ENCODE measurements at places on chromosomes 2 and 18.

GRCh38 chr18:22980394-22980793 lies 47.3 kb downstream of the RBBP8 start:
- DNase-seq = no peak

DNA sequence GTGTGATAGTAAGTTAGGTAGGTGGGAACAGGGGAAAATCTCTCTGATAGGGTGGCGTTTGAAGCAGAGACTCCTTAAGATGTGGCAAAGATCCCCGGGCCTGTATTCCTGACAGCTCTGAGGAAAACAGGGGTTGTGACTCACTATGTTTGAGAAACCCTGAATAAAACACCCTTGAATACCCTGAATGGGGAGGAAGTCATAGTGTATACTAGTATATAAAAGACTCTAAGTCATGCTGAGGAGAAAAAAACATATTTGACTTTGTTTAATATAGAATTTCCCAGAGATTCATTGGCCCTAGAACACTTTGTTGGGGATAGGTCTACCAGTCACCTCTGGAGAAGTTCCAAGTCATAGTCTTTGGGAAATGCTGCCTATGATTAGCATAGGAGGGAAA lies 590.9 kb downstream of the IRS1 start:
- no peak for DNase-seq

DNA sequence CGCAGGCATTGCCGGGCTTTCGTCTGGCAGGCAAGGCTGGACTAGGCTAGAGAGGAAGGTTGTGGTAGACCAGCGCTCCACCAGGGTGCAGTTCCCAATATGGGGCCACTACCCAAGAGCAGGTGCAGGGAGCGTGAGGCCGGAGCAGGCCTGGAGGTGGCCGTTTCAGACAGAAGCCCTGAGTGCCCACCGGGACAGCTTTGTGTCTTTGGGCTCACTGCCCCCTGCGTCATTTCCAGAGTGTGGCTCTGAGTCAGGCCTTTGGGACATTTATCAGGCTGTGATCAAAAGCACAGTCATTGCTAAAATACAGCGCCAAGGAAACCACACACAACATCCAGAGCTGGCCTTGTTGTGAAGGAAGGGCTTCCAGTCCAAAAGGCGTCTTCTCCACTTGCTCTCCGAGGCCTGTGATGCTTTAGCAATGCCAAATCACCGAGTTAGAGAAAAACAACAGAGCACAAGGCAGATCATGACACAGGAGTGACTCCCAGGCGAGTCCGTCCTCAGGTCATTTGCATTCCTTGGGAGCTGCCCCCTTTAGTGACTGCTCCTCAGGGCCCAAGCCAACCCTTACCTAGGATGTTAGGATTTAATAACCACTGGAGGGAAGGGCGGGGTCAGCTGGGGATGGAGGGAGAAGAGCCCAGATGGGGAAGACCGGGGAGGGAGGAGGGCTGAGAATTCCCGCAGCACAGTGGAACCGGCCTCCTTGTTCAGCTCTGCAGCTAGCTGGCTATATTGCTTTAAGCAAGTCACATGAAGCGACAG lies 42.3 kb downstream of the RFX8 start:
- no peak for DNase-seq

GRCh38 chr2:134558208-134558830 lies 160.5 kb downstream of the TMEM163 start:
- DNase-seq = no peak

GRCh38 chr2:181814057-181814491 lies 77.5 kb upstream of the ITPRID2 start:
- no peak for DNase-seq

- no peak for DNase-seq
Measured at GRCh38 chr18:44724105-44724778, 43.6 kb downstream of the SETBP1 start.

GRCh38 chr18:36460324-36460850 lies 162.9 kb downstream of the FHOD3 start:
- DNase-seq = no peak

GRCh38 chr2:233912691-233913423 lies 4.3 kb upstream of the TRPM8 start:
- no peak for DNase-seq

- no peak for DNase-seq
Measured at GRCh38 chr2:64809216-64809615, 155.5 kb upstream of the SERTAD2 start.

DNA sequence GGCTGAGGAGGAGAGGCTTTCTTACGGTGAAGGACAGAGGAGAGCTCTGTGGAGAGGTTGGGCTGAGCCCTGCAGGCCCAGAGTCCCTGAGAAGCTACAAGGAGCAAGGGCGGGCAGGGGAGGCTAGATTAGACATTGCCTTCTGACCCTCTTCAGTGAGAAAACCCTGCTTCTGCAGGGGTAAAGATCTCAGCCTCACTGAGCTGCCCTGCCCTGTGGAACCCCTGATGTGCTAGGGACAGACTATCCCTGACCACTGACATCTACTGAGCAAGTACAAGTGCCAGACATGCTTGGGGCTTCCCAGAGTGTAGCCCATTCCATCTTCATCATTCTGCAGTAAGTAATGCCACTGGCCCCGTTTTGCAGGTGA lies 111.5 kb downstream of the CYP26B1 start:
- no peak for DNase-seq

- DNase-seq = no peak
Measured at GRCh38 chr2:185608799-185609198, 129.8 kb upstream of the FSIP2 start.

DNA sequence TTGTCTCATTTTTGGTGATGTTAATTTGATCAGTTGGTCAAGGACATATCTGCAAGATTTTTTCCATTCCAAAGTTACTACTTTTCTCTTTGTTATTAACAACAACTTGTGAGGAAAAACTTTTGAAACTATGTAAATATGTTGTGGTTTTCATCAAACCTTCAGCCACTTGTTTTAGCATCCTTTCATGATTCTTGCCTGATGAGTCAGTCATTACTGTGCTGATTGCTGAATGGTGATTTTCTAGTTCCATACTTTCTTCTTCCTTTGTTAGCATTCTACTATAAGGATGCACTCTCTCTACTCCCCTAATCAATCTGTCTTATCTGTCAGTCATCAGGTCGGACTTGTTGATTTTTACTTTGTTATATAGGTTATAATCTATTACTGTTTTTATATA lies 10.9 kb downstream of the TMEM87B start:
- DNase-seq = no peak

DNA sequence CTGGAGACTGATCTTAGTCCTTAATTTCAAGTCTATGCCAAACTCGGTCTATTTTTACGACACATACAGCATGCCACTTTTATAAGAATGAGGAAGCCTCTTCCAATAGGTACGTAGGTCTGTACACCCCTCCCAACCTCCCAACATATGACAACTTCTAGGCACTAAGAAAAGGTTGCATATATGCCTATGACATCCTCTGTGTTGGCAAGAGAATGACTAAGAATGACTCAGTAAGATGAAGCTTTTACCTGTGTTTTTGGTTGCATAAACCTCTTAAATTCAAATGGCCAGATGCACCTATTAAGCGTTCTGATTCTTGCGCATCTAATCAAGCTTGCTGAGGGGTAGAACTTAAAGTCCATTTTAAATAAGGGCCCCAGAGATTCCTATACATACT lies 586.4 kb upstream of the ZEB2 start:
- no peak for DNase-seq

GRCh38 chr18:42330296-42330695 lies 375.3 kb downstream of the PIK3C3 start:
- DNase-seq = no peak

DNA sequence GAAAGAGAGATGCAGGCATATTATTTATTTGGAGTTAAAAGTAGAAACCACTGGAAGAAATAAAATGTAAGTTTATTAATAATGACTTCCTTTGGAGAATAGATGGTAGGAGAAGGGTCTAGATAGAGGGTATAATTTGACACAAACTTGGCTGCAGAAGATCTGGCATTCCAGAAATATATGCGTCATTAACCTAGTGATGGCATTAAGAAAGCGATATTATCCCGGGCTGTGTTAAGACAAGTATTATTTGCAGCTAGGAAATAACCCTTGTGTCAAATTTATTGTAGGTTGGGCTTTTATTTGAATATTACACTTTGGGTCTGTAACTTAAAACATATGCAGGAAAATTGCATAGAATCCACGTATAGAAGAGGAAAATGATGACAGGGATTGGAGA lies 389.5 kb downstream of the MTX2 start:
- DNase-seq = no peak

DNA sequence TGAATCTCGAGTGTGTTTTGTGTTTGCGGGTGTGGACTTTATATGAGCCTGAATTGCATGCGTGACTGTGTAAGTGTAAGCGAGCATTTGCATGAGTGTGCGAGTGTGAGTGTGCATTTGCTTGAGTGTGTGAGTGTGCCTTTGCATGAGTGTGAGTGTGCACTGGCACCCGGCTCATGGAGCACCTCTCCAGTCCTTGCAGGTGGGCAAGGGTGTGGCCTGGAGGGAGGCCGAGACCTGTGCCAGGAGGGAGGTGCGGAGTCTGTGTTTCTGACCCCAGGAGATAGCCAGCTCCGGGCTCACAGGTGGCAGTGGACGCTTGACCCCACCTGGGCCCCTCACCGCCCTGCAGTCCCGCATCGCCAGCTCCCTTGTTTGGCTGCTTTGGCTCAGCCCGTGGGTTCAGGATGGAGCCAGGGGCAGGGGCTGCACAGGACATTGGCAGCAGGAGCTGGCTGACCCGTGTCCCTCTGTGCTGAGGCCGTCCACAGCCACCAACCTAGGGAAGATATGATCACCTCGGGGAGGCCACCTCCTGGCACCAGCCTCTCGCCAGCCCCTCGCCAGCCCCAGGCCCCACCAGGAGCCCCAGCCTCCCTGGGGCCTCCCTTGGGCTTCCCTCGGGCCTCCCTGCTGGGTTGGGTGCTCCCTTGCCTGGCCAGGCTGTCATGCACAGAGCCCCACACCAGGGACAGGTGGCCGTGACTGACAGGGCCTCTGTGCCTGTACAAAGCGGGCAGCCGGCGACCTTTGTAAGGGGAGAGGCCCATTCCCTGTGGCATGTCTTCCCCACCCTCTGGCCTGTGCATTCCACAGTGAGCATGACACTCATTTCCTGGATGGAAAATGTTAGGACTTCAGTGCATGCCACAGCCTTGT lies 81.6 kb downstream of the PTGR3 start:
- DNase-seq = no peak

DNA sequence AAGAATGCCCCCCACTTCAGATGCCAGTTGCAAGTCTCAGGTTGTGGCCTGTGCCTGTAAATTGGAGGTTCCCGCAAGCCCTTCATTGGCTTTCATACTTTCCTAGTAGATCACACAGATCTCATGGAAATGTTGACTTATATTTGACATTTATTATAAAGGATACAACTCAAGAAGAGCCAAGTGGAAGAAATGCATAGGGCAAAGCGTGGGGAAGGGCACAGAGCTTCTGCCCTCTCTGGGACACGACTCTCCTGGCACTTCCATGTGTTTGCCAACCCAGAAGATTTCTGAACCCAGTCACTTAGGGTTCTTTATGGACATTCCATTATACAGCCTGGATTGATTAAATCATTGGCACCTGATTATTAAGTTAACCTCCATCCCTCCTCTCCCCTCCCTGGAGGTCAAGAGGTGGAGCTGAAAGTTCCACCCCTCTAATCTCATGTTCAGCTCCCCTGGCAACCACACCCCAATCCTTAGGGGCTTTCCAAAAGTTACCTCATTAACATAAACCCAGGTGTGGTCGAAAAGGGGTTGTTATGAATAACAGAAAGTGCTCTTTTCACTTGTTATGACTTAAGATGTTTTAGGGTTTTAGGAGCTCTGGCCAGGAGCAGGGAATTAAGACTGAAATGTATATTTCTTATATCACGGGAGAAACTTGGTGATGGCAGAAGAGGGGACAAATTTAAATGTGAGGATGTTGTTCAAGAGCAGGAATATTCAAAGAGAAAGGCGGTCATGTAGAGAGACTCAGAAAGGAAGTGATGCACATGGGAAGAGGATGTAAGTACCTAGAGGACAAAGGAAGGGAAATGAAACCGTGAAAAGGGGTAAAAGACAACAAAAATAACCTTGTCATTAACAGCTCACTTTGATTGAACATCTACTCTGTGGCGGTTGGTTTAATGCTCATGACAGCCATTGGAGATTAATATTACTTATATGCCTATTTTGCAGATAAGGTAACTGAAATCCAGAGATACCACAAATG lies 31.8 kb downstream of the SP100 start:
- DNase-seq = peak; percentile 40

- no peak for DNase-seq
Measured at GRCh38 chr2:206935991-206936842, 3.1 kb upstream of the CPO start.

GRCh38 chr2:6812857-6813530 lies 52.7 kb downstream of the CMPK2 start:
- DNase-seq = no peak

DNA sequence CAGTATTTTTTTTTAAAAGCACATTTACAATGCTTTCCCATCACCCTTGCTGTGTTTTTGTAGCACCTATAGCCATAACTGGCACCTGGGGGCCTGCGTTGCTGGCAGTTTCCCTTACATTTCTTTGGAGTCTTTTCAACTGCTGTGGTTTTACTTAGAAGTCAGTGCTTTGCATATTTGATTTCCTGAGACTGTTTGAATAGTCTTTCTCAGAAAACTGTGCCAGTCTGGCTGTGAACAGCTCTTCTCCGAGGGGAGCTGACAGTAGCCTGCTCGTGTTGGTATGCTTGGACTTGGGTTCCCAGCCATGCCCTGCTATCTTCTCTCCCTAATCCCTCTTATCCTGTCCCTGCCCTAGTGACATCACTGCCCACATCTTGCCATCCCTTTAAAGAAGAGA lies 81.5 kb downstream of the DPP4 start:
- peak; percentile 61 for DNase-seq

- no peak for DNase-seq
Measured at GRCh38 chr2:100976061-100976460, 26.0 kb upstream of the RPL31 start.

GRCh38 chr2:235504441-235505180 lies 10.8 kb downstream of the AGAP1 start:
- no peak for DNase-seq

GRCh38 chr2:893311-893710 lies 57.3 kb upstream of the SNTG2 start:
- no peak for DNase-seq

DNA sequence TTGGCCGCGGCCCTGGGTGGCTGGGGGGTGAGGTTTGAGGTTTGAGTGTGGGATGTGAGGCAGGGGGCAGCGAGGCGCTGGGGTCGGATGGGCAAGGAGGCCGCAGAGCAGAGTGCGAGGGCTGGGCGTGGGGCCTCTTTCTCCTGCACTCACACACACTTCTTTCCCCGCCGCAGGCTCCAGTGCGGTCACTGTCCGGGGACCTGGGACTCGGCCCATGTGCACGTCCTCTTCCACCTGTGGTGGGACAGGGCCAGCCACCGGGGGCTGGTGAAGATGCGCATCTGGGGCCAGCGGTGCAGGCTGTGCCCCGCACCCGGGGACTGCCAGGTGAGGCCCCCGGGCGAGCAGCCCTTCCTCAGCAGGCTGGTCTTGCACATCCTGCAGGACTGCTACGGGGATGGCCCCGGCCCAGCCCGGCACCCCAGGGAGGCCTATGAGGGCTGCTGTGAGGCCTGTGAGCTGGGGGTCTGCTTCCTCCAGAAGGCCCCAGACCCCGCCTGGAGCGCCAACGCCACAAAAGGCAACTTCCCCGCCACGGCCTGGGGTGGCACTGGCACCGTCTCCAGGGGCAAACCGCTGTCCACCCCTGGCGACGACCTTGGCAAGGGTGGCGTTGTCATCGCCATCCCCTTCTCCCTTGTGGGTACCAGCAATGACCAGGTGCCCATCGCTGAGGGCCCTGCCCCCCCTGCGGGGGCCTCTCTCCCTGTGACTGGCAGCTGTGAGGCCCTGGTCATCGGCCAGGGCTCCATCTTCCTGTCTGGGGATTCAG lies 2.2 kb downstream of the RTP5 start:
- DNase-seq = no peak
